ENCODE measurements at places on chromosomes 7 and 10.

- peak; percentile 77 for DNase-seq
Observed at GRCh38 chr10:14185316-14186045, 145.2 kb downstream of the FRMD4A start.

- no peak for DNase-seq
Observed at GRCh38 chr7:104862719-104863118, 151.3 kb upstream of the KMT2E start.

DNA sequence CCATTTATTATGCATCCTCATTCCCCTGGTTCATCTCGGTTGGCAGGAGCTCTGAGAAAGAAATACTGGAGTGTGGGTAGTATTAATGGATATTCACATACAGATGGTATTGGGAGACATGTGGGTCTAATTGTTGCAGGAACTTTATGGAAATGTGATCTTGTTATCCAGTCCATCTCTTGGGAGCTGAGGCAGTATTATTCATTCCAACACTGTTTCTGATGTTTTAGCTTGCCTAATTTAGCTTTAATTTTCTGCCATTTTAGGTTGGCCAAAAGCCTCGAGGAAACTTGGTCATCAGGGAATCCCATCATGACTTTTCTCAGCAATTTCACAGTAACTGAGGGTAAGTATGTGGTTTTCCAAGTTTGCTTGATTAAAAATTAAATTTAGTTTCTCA, 125.7 kb downstream of the ABCA13 start:
- DNase-seq: no peak

DNA sequence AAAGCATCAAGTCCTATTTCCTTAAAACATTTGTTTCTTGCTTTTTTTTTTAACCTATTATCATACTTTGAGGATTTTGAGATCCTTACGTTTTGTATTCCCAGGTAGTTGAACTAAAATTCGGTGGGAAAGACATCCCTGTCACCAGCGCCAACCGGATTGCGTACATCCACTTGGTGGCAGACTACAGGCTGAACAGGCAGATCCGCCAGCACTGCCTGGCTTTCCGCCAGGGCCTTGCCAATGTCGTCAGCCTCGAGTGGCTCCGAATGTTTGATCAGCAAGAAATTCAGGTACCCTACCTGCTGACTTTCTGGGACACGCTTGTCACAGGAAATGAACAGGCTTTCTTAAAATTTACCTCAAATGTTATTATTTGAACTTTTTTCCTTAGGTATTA, 83.0 kb upstream of the DNAJB6 start:
- DNase-seq: no peak

Data from CD4-positive, alpha-beta T cell treated with Interleukin-17A for 1 hour (primary cell).